Smooth muscle cell of the umbilical artery (primary cell): ENCODE measurements at places on chromosomes 5 and 9. TPM values are rescaled to one million over a fixed set of nuclear protein-coding genes. Genes with fewer than 3 reads are reported as not detected.

Gene GABRB2
- total RNA-seq, result 0.30 and 0.32 TPM in 2 replicates

Gene MARCOL
- total RNA-seq, result not detected in 2 replicates

Gene TMEM252
- total RNA-seq, result not detected in 2 replicates

Gene ITGA2
- total RNA-seq, result 72.5 and 294 TPM in 2 replicates

Gene TAF11L10
- total RNA-seq, result not detected in 2 replicates

Gene PSD2
- total RNA-seq, result under 0.01 and 0.05 TPM in 2 replicates

Gene LCN15
- total RNA-seq, result not detected in 2 replicates

Gene IL5
- not detected in 2 replicates for total RNA-seq

Gene ANKRD34B
- total RNA-seq, result not detected in 2 replicates

Gene BARHL1
- total RNA-seq, result not detected in 2 replicates

Gene ADAMTS16
- 3.9 and 10.7 TPM in 2 replicates for total RNA-seq

Gene PCDHB5
- 0.60 and 1.8 TPM in 2 replicates for total RNA-seq
